ENCODE measurements at places on chromosomes 12 and 14.
A peak's percentile ranks its signal among the peaks of the same experiment; 100 is the strongest.

DNA sequence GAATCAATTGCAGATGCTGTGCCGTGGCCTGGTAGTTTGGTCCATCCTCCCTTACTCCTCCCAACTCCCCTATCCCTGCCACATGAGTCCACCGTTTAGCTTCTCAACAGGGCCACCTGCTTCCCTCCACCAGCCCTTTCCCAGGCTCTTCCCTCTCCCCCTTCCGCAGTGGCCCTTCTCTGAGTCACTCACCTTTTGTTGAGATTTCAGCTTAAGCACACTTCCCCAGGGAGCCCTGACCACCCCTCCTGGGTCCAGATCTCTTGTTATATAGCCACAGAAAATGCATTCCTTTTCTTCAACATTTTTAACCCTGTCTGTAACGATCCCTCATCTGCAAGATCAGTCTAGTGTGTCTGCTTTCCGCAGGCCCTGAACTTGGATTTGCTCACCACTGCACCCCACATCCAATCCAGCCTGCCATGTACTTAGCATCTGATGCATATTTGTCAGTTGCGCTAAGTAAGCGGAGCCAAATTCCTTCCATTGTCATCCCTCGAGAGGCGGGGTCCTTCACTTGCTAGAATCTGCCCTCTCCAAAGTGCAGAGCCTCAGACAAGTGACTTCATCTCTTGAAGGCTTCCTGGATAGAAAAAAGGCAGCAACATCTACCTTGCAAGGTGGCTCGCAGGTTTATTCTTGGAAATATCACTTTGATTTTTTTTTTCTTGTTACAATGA, 41.1 kb downstream of the TMEM63C start:
- DNase-seq = no peak

DNA sequence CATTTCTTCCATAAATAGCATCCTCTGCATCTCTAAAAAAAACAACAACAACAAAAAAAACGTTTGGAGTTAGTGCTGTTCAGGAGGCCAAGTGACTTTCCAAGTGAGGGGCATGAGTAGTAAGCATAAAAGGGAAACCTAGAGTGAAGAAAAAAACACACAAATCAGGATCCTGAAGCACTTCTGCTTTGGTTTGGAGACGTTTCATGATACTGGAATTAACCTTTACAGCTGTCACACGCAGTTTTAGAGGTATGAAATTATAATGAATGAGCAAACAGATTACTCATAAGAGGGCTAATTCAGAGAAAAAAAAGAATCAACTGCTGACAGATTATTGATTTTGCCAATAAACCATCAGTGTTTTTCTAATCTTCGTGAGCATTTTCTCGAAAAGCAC, 3.8 kb downstream of the SRSF9 start:
- no peak for DNase-seq

DNA sequence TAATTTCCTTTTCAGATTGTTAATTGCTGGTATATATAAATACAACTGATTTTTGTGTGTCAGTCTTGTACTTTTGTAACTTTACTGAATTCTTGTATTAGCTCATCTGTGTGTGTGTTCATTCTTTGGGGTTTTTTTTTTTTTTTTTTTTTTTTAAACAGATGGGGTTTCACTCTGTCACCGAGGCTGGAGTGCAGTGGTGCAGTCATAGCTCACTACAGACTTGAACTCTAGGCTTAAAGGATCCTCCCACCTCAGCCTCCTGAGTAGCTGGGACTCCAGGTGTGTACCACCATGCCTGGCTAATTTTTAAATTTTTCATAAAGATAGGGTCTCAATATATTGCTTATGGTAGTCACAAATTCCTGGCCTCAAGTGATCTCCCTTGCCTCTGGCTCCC, 68.0 kb downstream of the WNK1 start:
- DNase-seq = no peak

DNA sequence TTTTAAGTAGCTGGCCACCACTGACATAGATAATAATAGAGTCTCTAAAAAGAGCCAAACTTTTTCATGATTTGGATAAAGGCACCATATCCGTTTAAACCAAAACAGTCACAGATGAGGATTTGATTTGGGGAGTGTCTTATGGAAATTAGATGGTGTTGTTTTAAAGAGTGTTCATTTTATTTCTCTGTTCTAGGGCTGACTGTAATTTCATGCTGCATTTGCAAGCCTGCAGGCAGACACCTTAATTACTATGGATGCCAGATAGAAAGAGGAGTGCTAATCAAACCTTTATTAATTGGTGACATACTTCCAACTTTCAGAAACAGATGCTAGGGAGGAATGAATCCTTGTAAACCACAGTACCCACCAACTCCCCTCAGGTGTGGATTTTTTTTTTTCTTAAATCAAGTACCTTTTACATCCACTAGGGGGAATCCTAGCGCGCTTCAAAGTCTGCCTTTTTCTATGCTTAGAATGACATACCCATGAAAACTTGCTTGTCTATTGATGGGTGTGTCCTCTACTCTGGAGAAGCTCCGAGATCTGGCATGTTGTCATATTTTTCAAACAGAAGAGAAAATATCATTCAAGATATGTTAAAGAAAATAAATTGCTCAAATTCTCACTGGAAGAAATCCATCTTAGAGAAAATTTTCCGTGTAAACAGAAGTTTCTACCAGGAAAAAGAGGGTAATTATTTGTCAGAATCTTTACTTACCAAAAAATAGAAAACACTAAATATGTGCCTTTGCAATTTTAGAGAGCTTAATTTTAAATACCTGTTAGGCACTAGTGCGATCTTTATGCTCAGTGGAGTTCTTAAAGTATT, 14.2 kb upstream of the PLXNC1 start:
- DNase-seq = peak; percentile 36

GRCh38 chr12:57888409-57889157, 42.1 kb upstream of the CTDSP2 start:
- DNase-seq = peak; percentile 95

DNA sequence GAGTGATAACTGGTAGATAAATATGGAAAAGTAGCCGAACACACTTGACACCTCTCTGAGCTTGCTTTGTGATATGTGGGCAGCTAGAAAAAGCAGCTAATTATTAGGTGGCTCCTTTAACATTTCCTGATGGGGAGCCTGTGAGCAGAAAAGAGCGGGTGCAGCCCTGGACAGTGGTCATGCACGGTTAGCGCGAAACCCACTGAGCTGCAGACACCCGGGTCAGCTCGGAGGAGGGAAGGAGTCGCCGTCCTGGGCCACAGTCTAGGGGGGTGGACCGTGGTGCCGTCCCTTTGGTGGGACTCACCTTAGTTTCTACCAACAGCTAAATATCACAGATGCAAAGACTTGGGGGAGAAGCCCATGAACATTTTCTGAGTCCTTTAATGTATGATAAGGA, 6.6 kb downstream of the COA8 start:
- DNase-seq = peak; percentile 67

DNA sequence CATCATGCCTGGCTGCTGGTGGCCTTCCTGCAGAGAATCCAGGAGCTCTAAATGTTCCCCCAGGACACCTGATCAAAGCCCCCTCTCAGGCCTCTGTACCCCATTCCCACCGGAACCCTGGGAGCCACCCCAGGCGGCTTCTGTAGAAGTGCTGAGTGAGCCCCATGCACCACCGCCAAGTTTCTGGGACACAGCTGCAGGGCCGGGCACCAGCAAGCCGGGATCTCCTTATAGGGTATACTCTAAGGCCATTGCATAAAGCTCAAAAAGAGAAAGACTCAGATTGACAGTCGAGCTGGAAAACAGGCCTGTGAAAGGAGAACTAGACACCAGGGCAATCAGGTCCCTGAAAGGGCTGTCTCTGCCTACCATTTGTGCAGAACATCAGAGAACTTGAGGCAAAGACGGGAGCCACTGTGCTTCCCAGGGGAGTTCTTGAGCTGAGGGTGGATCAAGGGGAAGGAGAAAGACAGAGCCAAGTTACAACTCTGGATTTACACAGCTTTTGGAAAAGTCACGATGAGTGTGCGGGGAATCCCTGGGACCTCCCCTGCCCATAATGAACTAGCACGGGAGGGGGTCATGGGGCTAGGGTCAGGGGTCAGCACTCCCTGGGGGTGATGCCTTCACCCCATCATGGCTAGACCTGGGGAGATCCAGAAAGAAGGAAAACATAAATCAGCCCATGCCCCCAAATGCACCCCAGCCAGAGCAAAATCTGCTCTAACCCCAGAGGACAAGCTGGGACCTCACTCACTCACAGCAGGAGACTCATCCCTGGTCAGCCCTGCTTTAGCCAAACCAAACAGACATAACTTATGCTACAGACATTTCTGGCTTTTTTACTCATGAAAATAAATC, 51.1 kb downstream of the ITPK1 start:
- no peak for DNase-seq

DNA sequence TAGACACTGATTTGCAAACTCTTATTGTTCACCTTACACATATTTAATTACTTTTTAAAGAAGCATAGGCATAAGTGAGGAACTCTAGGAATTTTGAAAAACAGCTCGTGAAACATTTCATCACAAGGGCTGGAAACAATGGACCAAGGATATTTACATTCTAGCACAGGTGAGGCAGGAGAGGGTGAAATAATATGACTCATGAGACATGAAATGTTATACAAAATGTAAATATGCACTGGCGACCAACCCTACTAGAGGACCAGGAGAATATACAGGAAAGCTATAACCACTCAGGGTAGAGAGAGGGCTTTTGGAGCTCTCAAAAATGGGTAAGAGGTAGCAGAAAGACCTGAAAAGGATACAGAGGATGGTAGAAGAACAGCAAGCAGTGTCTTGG, 115.3 kb downstream of the PTGER2 start:
- DNase-seq = no peak
